ENCODE measurements at places on chromosomes 13 and 19.

DNA sequence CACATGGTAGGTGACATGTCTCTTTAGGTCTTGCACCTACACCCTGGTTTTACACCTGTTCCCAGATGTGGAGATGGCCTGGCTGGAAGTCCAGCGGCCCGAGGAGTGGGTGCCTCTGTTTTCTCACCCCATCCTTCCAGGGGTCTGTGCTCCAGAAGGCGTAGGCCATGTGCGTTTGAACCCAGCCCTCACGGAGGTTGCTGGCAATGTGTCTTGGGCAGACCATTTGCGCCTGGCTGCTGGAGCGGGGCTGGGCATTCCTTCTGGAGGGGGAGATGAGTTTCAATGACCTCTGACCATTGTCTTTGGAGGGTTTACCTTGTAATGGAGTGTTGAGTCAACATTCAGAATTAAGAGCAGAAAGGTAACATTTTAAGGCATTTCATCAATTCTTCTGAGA, 54.8 kb upstream of the ZNF536 start:
- no peak for DNase-seq

GRCh38 chr19:12995596-12996405, 526 bp downstream of the NFIX start:
- DNase-seq, result no peak

- DNase-seq, result no peak
Measured at GRCh38 chr13:23644126-23644419, 73.9 kb downstream of the TNFRSF19 start.

GRCh38 chr13:97567510-97568243, 133.7 kb downstream of the RAP2A start:
- no peak for DNase-seq

GRCh38 chr19:17468302-17469091, 1.8 kb upstream of the SLC27A1 start:
- DNase-seq, result no peak

DNA sequence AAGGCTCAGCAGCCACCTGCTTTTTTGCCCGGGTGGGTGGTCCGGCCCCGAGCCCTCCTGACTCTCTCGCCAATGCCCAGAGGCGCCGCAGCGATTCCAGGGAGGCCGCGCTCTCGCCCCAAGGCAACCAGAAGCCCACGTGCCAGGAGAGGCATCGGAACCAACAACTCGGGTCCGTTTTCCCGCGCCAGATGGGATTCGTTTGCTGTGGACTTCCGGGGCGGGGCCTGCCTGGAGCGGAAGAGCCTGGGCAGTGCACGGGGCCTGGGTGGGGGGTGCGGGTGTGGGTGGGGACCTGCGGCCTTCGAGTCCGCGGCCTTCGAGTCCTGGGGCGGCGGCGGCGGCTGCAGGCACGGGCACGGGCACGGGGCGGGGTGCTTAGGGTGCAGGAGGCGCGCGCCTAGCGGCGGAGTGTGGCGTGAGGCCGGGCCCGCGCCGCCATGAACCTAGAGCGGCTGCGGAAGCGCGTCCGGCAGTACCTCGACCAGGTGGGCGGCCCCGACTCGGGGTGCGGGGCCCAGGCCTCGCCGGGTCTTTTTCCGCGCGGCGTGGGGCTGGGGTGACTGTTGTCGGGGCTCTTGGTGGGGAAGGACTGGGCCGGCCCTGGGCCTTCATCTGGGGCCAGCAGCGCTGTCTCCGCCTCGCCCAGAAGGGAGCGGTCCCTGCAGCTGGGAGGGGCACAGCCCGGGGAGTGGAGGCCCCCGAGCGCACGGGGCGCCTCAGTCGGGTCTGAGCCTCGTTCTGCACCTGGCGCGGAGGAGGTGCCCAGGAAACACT, at the start of gene CDC16:
Gene CDC16, plus strand, starts transcription at position 253 of the 777 bp plus-strand sequence. Its CDS starts 188 bp downstream, at position 441.
- DNase-seq, result peak; percentile 94

DNA sequence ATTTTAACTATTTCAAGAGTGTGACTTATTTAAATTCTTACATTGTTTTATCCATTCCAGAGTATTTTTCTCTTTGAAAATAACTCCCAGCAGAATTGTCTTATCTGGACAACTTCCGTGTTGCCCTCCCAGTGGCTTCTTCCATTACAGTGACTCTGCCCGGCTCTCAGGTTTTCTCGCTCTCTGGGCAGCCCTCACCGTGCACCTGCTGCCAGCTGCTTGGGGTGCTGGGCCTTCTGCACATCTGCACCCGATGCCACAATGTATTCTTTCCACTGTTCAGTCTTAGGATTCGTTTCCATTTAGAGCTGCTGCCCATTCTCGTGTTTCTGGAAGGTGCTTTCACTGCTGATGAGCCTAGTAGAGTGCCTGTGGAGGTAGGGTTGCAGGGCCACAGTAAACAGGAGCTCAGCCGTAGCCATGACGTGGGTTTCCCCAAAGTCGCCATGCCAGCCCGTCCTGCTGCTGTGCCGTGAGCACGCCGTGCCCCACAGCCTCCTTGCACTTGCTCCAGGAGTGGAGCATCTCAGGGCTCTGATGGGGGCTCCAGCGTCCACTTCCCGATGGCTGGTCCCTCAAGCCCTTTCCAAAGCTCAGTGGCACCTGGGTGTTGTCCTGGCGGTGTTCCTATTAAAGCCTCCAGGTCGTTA, 46.1 kb upstream of the DCUN1D2 start:
- DNase-seq, result no peak

- DNase-seq, result no peak
Measured at GRCh38 chr13:28718196-28718542, 601 bp downstream of the SLC46A3 start.

GRCh38 chr13:106916329-106916976, 348.5 kb upstream of the ARGLU1 start:
- DNase-seq, result no peak

GRCh38 chr13:67806796-67807195, 576.7 kb upstream of the PCDH9 start:
- DNase-seq, result no peak

- DNase-seq, result no peak
Measured at GRCh38 chr13:97856304-97856675, 97.2 kb upstream of the IPO5 start.

- DNase-seq, result no peak
Measured at GRCh38 chr19:51754109-51754508, 2.4 kb upstream of the FPR1 start.

- DNase-seq, result no peak
Measured at GRCh38 chr19:47613165-47614020, 4.5 kb downstream of the BICRA start.

DNA sequence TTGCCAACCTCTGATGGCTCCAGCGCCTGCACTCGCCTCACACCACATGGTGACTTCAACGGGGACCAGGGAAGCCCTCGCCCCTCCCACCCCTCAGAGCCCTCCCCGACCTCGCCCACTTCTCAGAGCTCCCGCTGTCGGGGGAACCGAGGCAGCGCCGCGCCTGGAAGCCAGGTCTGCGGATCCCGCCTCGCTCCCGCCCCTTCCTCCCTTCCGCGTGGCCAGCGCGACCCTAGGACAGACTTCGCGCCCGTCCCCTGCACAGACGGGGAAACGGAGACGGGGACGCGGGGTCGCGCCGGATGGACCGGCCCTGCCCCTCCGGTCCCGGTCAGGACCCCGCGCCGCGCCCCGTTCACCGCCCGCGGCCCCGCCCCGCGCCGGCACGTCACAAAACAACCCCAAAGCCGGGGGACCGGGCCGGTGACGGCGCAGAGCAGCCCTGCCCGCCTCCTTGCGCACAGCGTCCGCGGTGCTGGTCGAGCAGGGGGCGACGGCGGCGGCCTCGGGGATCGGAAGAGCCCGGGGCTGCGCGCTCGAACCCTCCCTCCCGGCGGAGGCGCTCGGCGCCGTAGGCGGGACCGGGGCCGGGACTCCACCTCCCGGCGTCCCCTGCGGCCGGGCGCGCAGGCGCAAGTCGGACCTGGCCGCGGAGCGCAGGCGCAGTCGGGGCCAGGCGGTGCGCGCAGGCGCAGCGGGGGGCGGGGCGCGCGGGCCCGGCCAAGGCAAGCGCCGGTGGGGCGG, 379 bp upstream of the CDC34 start:
- DNase-seq, result peak; percentile 85

Measured in activated CD4-positive, alpha-beta T cell treated with anti-CD3 and anti-CD28 coated beads, Interleukin-2, Interleukin-4, amounts not matched to agents 100 ng/mL and 50 ng/mL, durations not matched to agents 16 hours and 8 hours (primary cell).